ENCODE measurements at places on chromosomes 4 and X. TPM values are rescaled to one million over a fixed set of nuclear protein-coding genes. Genes with fewer than 3 reads are reported as not detected.
A peak's percentile ranks its signal among the peaks of the same experiment; 100 is the strongest.

GRCh38 chr4:14669371-14669770, 332.9 kb upstream of the CPEB2 start:
- no peaks in the 10 kb centered on the region for H3K27me3 ChIP-seq
- no peak overlapping the region for H3K27ac ChIP-seq
- no peaks in the 10 kb centered on the region for H3K36me3 ChIP-seq
- H3K4me3 ChIP-seq = no peak overlapping the region
- H3K4me1 ChIP-seq = no peaks in the 10 kb centered on the region

DNA sequence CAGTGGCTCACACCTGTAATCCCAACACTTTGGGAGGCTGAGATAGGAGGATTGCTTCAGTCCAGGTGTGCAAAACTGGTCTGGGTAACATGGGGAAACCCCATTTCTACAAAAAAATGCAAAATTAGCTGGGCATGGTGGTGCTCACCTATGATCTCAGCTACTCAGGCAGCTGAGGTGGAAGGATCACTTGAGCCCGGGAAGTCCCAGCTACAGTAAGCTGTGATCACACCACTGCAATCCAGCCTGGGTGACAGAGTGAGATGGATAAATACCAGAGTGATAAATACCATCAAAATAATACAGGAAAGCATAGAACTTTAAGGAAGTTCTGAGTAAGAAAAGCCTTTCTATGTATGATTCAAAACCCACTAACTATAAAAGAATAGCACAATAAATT, 52.8 kb downstream of the LRBA start:
- H3K27me3 ChIP-seq = no peaks in the 10 kb centered on the region
- no peak overlapping the region for H3K27ac ChIP-seq
- no peak for DNase-seq
- peaks cover 16% of the 10 kb centered on the region for H3K36me3 ChIP-seq

GRCh38 chrX:103464072-103464773, 55.1 kb downstream of the RAB40A start:
- H3K4me3 ChIP-seq = peak overlapping the region; percentile 76
- DNase-seq = peak; percentile 9
- H3K27me3 ChIP-seq = peaks cover 2% of the 10 kb centered on the region
- H3K27ac ChIP-seq = peak overlapping the region; percentile 90
- H3K36me3 ChIP-seq = peaks cover 2% of the 10 kb centered on the region

EOLA2 gene
- 25.4 TPM for total RNA-seq

DNA sequence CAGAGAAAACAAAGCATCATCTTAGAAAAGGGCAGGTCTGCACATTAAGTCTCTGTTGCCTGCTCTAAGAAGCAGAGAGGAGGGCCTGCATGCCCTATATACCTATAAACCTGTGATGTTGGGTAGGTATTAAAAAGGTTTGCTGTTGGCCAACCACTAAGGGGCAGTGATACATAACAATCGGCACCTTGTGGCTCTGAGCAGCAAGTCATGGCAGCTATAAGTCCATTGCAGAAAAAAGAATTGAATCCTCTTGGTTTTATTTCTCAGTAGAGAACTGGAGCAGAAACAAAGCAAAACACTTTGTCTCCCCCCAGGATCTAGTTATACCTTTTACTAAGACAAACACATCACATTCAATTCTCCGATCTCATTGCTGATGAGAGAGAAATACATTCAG, 1364.4 kb downstream of the STIM2 start:
- H3K36me3 ChIP-seq = no peaks in the 10 kb centered on the region
- no peaks in the 10 kb centered on the region for H3K4me1 ChIP-seq
- H3K27ac ChIP-seq = no peak overlapping the region
- no peak overlapping the region for H3K4me3 ChIP-seq
- DNase-seq = no peak

DNA sequence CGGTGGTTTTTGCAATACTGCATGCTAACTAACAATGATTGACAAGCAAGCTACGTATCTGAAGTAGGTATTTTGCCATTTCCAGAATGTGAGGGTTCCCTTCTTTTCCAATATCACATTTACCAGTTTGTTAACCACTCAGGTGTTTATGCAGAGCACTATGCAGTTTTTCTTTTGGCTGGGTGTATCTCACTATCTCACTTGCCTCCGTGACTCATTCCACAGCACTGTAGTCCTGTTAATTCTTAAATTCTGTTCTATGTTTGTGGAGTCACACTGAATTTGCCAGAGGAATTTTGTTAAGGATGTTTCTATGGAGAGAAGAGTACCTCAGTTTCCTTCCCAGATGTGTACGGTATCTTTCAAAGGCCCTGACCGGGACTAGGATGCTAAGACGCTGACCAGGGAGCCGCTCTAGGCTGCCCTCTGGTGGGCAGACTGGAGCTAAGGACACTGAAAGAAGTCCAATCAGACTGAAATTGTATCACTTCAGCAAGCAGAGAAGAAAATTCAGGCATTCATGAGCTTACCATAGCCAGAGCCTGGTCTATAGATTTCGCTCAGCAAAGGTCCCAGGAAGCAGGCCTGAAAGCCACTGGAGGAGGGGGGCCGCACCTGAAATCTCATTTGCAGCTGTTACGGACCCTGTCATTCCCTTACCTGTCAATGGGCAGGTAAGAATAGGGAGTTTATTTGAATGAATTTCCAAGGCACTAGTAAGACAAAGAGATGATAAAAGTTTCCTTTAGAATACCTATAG, 388.4 kb upstream of the SPOCK3 start:
- H3K4me1 ChIP-seq = no peaks in the 10 kb centered on the region
- no peaks in the 10 kb centered on the region for H3K36me3 ChIP-seq
- DNase-seq = peak; percentile 29
- H3K27me3 ChIP-seq = no peaks in the 10 kb centered on the region

PDE5A gene
- total RNA-seq = 0.21 TPM

RHOXF2B gene
- total RNA-seq = not detected

GRCh38 chr4:25803720-25804225, 59.0 kb downstream of the SEL1L3 start:
- H3K27ac ChIP-seq = no peak overlapping the region
- H3K4me3 ChIP-seq = no peak overlapping the region
- H3K4me1 ChIP-seq = no peaks in the 10 kb centered on the region
- DNase-seq = no peak

TIMM17B gene
- total RNA-seq = 45.8 TPM

GRCh38 chr4:24236532-24236931, 346.7 kb upstream of the PPARGC1A start:
- H3K27me3 ChIP-seq = no peaks in the 10 kb centered on the region
- H3K4me1 ChIP-seq = no peaks in the 10 kb centered on the region
- H3K36me3 ChIP-seq = no peaks in the 10 kb centered on the region
- no peak for DNase-seq
- H3K4me3 ChIP-seq = no peak overlapping the region

DNA sequence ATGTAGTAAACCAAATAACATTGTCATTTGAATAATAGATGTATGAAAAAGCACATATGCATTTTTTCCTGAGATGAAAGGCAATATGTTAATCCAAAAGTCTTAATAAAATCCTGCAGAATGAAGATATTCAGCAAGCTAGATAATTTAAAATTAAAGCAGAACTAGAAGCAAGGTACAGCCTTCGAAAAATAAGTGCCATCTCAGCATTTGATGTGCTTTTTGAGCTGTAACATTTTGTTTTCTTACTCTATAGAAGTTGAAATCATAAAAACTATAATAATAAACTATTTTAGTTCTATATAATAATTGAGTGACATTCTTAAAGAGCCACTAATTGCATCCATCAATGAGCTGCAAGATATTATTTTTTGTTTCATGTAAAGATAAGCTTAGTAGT, 410.4 kb upstream of the TRAM1L1 start:
- no peak for DNase-seq
- no peaks in the 10 kb centered on the region for H3K27me3 ChIP-seq
- no peaks in the 10 kb centered on the region for H3K4me1 ChIP-seq
- no peaks in the 10 kb centered on the region for H3K36me3 ChIP-seq
- H3K27ac ChIP-seq = no peak overlapping the region

ARMCX1 gene
- 0.08 TPM for total RNA-seq

GRCh38 chrX:11273544-11273943, 19.7 kb upstream of the AMELX start:
- no peaks in the 10 kb centered on the region for H3K27me3 ChIP-seq
- no peak overlapping the region for H3K4me3 ChIP-seq
- no peaks in the 10 kb centered on the region for H3K4me1 ChIP-seq

DNA sequence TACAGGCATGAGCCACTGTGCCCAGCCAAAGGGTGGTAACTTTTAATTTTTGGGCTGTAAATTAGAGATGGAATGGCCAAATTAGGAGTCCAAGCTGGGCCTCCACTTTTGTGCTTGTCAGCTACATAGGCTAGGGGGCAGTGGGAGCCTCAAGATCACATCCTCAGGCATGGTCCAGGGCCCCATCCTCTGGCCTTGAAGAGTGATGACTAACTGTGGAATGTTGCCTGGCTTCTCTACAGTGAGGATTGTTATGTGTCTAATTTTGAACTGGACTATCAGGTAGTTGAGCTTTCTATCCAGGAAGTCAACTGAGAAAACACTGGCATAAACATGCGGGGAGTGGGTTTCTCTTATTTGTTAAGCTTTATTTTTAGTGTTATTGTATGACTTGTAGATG, 33.0 kb downstream of the CCNG2 start:
- no peak overlapping the region for H3K4me3 ChIP-seq
- H3K27me3 ChIP-seq = peaks cover 7% of the 10 kb centered on the region
- no peak for DNase-seq
- H3K27ac ChIP-seq = no peak overlapping the region
- no peaks in the 10 kb centered on the region for H3K36me3 ChIP-seq

SSX2B gene
- total RNA-seq = not detected
